ENCODE measurements at places on chromosomes 13 and 19.
A peak's percentile ranks its signal among the peaks of the same experiment; 100 is the strongest.

- no peak for DNase-seq
Measured at GRCh38 chr19:34317311-34317927, 47.6 kb upstream of the GPI start.

DNA sequence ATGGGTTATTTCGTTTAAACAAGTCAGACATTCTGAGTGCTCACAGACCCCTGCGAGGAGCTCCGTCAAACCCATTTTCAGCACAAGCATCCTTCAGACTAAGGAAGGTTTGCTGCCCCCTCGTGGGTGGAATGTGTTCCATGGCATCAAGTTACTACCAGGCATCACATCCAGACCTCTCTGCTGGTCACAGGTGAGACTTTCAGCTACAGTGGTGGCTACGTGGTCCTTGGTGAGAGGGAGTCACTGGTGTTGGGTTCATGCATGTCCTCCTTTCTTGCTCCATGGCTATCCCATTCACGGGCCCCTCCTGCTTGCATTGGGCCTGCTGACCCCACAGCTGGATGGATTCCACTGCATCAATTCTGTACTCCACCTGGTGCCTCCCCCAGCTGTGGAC is 9.1 kb upstream of the LILRB5 start:
- peak; percentile 87 for DNase-seq

DNA sequence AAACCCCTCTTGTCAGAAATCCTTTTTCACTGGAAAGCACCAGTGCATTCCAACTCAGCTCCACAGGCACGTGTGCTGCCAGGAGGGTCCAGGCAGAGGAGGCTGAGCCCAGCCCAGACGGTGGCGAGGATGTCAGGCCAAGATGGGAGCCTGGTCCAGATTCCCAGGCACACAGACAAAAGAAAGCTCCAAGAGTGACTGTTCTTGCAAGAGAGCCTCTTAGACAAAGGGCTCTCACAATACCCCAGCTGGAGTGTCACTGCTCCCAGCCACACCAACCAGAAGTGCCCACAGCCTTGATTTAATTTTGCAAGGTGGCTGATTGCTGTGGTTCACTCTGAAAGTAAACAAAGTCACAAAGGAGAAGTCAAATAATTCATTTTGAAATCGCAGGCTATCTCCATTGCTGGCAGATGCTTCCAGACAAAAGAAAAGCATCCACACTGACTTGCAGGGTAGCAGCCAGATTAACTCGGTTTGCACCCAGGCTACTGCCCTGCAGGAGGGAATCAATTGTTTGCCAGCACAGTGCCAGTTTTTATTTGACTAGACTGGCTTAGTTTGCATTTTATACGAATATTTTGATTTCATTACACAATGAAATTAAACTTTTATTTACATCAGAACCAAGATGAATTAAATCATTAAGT is 95.1 kb downstream of the RAB20 start:
- DNase-seq = no peak

DNA sequence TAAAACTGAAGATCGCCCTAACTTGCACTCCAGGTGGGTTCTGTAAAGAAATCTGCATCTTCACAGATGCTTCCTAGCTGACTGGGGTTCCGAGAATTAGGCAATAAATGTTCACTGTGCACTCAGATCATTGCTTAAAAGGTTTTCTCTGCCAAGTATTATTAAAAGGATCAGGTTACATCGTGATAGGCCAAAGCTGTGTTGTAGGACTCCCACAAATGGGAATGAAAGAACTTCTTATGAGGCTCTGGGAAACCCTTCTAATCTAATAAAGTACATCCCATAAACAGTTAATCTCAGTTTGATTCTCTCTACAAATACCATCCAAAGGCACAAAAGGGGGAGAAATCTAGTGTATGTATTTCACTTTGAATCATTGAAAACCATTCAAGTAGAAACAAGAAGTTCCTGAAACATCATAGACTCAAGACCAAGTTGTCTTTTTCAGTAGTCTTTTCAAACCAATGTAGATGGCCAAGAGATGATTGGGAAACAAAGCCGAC is 7.1 kb upstream of the POU4F1 start:
- no peak for DNase-seq
